ENCODE measurements at places on chromosomes 3 and 15.

DNA sequence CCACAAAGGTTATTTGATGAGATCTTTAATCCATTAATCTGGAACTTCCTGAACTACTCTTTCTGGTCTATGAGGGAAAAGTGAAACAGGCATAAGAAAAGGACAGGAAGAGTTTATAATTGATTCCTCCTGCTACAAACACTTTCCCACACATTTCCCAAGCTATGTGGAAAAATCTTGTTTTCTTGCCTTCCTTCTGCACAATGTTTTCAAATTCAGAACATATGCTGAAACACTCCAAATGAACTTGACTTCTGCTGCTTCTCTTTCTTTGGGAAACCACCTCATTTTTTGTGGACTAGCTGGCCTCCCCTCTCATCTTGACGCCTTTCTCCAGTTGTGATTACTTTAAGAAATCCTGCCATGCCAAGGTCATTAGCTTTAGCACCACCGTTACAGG lies 100.7 kb upstream of the PTPRG start:
- DNase-seq: no peak

- no peak for DNase-seq
Measured at GRCh38 chr3:18641916-18642315, 216.8 kb upstream of the SATB1 start.

- DNase-seq: no peak
Measured at GRCh38 chr15:98884894-98885293, 122.7 kb downstream of the PGPEP1L start.

GRCh38 chr3:17514597-17514996 lies 227.8 kb downstream of the TBC1D5 start:
- DNase-seq: no peak
